Right lobe of liver (tissue), 6 donors: ENCODE measurements at places on chromosomes 7 and 10. TPM values are rescaled to one million over a fixed set of nuclear protein-coding genes. Genes with fewer than 3 reads are reported as not detected.

FAM241B gene
- 1.6 TPM for total RNA-seq

DNA sequence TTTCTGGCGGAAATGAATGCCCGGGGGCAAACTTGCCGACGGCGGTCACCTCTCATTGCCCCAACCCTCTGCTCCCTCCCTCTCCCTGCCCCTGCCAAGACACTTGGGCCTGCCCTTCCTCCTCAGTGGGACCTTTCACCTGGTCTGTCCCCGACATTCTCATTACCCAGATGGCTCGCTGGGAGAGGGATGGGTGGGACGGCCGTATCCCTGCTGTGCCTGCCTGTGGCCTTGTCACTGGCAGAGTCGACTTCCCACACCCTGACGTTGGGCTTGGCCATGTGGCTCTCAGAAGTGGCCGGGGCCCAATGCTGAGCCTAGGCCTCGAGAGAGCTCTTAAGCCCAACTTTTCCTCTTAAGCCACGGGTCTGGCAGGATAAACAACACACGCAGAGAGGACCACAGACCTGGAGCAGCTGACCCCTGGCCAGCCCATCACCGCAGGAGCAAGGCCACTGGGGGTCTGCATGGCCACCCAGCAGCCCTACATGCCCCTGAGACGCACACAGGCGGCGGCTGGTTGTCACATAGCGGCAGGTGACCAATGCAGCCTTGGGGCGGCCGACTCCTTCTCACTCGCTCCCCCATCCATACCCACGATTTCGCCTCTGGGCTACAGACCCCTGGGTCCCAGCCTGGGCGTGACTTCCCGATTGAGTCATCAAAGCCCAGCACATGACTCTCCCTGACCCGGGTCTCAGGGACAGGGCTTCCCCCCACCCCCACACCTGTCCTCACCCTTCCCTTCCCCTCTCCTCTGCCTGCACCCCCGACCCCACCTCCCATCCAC lies 40.1 kb downstream of the SLC29A4 start:
- peaks cover 40% of the 10 kb centered on the region for H3K36me3 ChIP-seq
- H3K4me1 ChIP-seq = no peaks in the 10 kb centered on the region
- H3K27me3 ChIP-seq = no peaks in the 10 kb centered on the region

DNA sequence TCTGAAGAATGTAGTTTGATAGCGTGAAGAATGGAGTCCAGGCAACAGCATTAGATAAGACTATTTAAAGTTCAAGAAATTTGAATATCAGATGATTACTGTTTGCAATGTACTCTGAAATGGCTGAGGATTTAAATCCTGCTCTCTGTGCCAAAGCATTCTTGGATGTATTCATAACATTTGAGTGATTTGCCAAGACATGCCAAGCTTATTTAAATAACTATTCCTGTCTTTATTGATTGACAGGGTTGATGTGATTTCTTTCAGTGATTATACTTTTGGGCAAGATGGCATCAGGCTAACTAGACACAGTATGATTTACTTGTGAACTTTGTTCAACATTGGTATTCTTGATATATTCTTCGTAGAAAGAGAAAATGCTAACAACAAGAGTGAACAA lies 168.7 kb downstream of the GNAI1 start:
- H3K4me3 ChIP-seq = no peak overlapping the region
- H3K36me3 ChIP-seq = no peaks in the 10 kb centered on the region
- H3K27ac ChIP-seq = no peak overlapping the region
- no peaks in the 10 kb centered on the region for H3K27me3 ChIP-seq

GRCh38 chr10:34766811-34767494 lies 48.1 kb downstream of the PARD3 start:
- H3K27me3 ChIP-seq = no peaks in the 10 kb centered on the region
- no peaks in the 10 kb centered on the region for H3K36me3 ChIP-seq
- DNase-seq = no peak

DNA sequence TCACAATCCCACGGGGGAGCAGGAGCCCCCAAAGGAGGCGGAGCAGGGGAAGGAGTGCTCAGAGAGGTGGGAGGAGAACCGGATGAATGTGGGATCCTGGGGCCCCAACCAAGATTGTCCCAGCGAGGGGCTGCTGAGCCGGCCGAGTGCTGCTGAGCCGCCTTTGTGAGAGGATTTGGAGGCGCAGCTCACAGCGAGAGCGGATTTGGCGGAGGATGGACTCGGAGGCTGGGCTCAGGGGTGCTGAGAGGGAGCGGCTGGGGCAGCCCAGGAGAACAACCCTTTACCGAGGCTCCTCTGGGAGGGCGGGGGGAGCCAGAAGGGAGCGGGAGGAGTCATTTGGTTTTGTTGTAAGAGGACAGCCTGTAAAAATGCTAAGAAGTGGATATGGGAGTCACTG lies 23.0 kb downstream of the GHRHR start:
- no peaks in the 10 kb centered on the region for H3K36me3 ChIP-seq
- H3K27me3 ChIP-seq = no peaks in the 10 kb centered on the region
- no peak overlapping the region for H3K27ac ChIP-seq
- no peak for DNase-seq
- no peaks in the 10 kb centered on the region for H3K4me1 ChIP-seq

- peak overlapping the region; percentile 96 for H3K27ac ChIP-seq
- no peak overlapping the region for H3K4me3 ChIP-seq
- H3K36me3 ChIP-seq = no peaks in the 10 kb centered on the region
- DNase-seq = peak; percentile 70
- H3K27me3 ChIP-seq = no peaks in the 10 kb centered on the region
These were observed 59.7 kb downstream of the SORBS1 start for GRCh38 chr10:95501203-95502094.

GRCh38 chr10:71957546-71958275 lies 6.5 kb upstream of the CHST3 start:
- H3K27me3 ChIP-seq = no peaks in the 10 kb centered on the region
- H3K4me3 ChIP-seq = no peak overlapping the region
- H3K36me3 ChIP-seq = no peaks in the 10 kb centered on the region
- H3K4me1 ChIP-seq = no peaks in the 10 kb centered on the region
